Stimulated activated CD4-positive, alpha-beta T cell treated with anti-CD3 and anti-CD28 coated beads, Interleukin-2, amount 100 ng/mL, for 24 hours (primary cell): ENCODE measurements at places on chromosomes 12 and 14.
A peak's percentile ranks its signal among the peaks of the same experiment; 100 is the strongest.

- DNase-seq: no peak
These were observed 164.6 kb downstream of the GCH1 start for GRCh38 chr14:54738009-54738408.

GRCh38 chr12:11765421-11765816 is 115.9 kb downstream of the ETV6 start:
- DNase-seq: no peak

GRCh38 chr12:46548605-46549071 is 176.1 kb upstream of the SLC38A2 start:
- no peak for DNase-seq

DNA sequence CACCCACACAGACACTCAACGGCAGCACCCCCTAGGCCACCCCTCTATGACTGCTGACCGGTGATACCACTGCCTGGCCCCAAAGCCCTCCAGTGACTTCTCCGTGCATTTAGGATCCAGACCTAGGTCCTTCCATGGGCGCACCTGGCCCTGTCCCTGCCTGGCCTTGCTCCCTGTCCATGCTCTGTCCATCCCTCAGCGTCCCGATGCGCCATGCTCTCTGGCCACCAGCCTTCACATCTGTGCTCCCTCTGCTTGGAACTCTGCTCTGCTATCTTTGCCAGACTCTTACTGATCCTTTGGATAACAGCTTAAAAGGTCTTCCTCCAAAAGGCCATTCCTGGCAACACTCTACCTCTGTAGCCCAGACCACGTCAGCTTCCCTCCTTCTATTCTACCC is 25.4 kb upstream of the HDAC7 start:
- no peak for DNase-seq

DNA sequence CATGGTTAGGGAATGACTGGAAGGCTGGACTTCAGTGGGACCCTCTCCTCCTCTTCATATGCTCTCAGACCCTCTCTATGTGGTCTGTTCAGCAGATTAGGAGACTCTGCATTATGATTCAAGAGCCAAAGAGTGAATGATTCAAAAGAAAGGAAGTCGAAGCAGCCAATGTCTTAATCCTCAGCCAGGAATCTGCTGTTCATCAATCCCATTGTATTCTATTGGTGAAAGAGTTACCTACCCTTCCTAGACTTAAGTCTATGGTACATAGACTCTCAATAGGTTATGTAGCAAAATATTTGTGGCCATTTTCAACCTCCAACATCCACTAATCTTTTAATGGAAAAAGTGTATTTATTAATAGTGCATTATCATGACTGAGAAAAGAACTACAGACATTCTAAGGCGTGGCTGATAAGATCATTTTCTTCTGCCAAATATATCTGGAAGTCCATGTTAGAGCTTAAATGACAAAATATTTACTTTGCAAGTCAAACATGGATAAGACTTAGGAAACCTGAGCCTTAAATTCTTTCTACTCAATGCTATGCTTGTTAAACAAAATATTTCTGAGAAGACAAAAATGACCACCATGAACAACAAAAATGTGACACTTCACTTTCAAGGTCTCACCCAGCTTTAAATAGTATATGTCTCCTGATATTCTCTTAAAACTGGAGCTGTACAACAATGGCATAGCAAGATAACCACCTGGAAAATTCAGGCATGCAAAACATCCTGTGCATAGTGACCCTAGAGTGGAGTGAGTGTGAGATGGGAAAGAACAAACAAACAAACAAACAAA is 1100.6 kb downstream of the GALC start:
- DNase-seq: no peak

GRCh38 chr14:34223373-34224148 is 238.5 kb downstream of the SPTSSA start:
- DNase-seq: no peak

- peak; percentile 91 for DNase-seq
These were observed at the start of gene PPP1R3E for GRCh38 chr14:23302290-23303225. Gene PPP1R3E (minus strand): TSS chr14:23302859. CDS start chr14:23302576, 283 bp downstream.

DNA sequence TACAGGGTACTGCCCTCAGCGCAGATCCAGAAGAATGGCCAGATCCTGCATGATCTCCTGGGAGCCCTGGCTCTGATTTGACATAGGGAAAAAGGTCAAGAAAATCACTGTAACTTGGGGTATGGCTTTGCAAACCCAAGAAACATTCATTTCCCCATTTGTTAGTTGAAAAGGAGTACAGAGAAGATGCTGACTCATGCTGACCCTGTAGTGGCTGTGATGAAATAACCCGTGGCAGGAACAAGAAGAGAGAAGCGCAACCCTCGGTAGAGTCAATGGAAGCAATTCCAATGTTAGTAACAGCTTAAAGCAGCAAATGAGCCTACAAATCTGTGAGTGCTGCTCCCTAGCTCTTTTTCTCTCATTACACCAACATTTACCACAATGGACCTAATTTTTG is 281.6 kb upstream of the NPAS3 start:
- no peak for DNase-seq

- no peak for DNase-seq
These were observed 77.7 kb upstream of the KCNJ8 start for GRCh38 chr12:21852251-21852650.

DNA sequence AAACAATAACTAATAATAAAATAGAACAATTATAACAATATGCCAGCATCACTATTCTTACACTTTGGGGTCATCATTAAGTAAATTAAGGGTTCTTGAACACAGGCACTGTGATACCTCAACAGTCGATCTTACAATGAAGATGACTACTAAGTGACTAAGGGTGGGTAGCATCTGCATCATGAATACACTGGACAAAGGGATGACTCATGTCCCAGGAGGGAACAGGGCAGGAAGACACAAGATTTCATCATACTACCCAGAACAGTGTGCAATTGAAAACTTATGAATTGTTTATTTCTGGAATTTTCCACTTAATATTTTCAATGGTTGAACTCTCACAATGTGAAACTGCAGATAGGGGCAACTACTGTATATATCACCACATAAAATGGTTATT is 19.7 kb downstream of the TSPAN19 start:
- no peak for DNase-seq

- no peak for DNase-seq
These were observed 200.3 kb downstream of the KTN1 start for GRCh38 chr14:55780156-55780946.

DNA sequence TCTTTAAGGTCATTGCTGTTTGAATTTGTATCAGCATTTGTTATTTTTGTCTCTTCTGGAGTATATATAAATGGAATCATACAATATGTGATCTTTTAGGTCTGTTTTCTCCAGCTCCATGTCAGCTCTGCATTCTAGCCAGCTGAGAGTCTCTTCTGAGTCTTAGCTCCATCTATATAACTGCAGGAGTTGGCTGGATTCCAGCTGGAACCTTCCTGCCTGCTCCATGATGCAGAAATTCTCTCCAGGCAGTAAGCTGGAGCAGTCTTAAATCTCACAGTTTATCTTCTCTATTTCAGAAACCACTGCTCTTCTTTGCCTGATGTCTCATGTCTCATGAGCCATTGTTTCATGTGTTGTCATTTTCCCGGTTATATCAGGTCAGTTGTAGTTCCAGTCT is 827.6 kb downstream of the NRXN3 start:
- no peak for DNase-seq

DNA sequence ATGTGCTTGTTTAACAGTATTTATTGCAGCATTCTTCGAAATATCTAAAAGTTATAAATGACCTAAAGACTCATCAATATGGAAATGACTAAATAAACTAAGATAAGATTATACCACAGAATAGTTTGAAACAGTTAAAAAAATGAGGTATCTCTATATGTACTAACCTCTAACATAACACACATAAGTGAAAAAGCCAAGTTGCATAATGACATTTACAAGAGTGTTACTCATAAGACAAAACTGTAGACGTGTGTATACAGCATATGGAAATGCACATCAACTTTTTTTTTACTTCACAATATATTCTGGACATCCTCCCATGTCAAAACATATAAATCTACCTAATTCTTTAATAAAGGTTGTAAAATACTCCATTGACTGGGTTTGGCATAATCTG is 22.8 kb downstream of the CPM start:
- no peak for DNase-seq

DNA sequence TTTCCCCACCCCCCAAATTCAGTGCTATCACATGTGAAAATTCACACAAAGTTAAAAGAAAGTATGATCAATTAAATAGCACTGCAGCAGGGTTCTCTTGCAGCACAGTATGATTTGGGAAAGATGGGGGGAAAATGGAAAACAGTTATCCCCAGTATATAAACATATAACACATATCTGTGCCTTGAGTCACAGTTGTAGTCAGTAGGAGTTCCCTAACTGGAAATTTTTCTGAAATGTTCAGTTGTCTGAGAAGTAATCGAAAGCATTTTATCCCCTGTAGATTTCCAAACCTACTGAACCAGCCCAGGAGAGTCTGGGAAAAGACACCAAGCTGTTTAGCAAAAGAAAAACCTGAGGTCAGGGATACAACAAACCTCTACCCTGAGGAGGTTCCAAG is 47.0 kb downstream of the C12orf50 start:
- no peak for DNase-seq

DNA sequence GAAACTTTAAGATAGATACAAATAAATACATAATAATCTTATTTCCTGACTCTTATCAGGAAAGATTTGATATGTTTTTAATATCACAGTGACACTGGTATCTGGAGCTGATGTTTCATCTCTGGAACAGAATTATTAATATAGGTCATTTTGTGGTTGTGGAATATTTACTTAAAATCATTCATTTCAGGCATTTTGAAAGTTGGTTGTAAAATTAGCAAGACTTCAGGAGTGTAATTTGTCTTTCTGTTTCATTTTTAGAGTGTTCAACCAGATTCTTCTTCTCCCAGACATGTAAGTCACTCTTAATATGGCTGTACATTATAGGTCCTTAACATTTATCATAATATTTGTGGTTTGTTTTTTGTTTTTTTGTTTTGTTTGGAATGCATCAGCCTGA is 115.7 kb downstream of the PCNX1 start:
- DNase-seq: no peak

GRCh38 chr12:29533815-29534489 is 36.5 kb upstream of the OVCH1 start:
- DNase-seq: no peak

GRCh38 chr14:98999901-99000300 is 272.1 kb downstream of the BCL11B start:
- no peak for DNase-seq

GRCh38 chr12:132021031-132021871 is 71.5 kb downstream of the EP400 start:
- no peak for DNase-seq

GRCh38 chr12:11623382-11623781 is 26.1 kb upstream of the ETV6 start:
- no peak for DNase-seq

- no peak for DNase-seq
These were observed 43.2 kb downstream of the CALM1 start for GRCh38 chr14:90440021-90440451.

- DNase-seq: no peak
These were observed 37.7 kb upstream of the CRY1 start for GRCh38 chr12:107130830-107131611.

DNA sequence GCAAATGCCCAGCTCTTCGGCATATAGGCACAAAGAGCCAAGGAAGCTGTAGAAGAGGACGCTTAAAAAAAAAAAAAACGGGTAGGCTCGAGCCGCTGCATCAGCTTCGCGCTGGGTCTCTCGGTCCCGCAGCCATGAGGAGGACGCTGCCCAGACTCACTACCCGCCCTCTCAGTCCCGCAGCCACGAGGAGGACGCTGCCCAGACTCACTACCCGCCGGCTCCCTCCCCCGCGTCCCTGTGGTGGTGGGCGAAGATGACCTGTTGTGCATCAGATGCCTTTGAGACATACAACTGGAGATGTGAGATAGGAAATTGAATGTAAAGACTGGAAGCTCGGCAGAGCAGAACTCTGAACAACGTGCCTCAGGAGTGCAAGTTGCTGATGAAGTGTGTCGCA is 11.4 kb upstream of the SPSB2 start:
- DNase-seq: no peak

GRCh38 chr14:35133542-35134328 is 11.4 kb downstream of the PRORP start:
- no peak for DNase-seq

DNA sequence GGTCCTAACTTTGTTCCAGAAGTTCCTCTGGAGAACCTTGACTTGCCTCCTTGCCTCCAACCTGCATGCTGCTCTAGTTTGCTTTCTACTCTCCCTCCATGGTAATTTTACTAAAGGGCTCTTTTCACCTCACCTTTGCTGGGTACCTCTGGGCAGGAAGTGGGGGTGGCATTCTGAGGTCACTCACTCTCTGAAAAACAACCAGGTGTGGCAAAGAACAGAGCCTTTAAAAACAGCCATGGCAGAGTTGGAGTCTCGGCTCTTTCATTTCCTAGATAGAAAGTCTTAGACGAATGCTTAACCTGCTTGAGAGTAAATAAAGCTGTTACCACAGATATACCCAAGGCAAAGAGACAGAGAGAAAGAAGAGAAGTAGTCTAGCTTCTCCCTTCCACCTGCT is 827.9 kb downstream of the BCL11B start:
- no peak for DNase-seq

- DNase-seq: no peak
These were observed 73.6 kb downstream of the TMTC1 start for GRCh38 chr12:29710104-29710503.

DNA sequence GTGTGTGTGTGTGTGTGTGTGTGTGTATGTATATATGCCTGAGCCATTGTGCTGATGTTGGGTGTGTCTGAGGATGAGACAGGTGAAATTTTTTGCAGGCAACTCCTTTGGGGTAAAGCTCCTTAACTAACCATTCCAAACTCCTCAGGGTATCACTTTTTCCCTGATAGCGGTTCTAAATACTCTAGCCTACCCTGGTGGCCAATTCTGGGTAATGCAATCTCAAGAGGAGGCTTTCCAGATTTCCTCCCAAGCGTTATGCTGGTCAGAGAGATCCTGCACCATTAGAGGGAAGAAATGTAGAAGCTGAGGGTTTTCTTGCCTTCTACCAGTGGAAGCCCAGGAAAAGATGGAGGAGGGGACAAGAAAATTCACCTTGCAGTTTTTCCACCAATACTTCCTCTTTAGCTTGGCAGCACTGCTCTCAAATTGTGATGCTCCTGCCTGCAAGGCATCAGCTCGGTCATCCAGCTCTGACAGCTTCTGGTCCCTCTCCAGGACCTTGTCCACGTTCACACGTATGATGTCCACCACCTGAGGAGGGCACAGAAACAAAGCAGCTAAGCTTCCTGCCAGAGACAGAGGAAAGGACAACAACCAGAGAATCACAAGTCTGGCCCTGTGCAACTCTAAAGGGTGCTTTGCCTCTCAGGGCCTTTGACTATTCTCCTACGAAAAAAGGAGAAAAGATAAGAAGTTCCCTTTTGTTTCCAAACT is 4.9 kb downstream of the VAMP1 start:
- DNase-seq: no peak

DNA sequence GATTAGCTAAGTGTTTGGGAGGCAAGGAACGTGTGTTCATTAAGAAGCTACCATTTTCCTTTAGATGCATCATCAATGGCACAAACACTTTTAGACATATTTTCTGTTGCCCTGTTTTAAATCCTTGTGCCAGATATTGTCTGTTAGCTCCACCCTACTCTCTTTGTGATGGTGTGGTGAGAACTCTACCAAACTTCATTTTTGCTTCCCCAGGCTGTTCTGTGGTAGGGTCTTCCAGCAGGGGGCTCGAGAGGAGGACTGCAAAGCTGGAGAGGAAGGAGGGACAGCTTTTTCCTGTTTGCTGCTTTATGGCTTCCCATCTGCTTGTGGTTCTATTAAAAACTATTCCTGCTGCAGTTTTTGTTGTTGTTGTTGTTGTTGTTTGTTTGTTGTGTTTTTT is 23.8 kb upstream of the STRAP start:
- no peak for DNase-seq
